ENCODE measurements at places on chromosomes 6 and 20. TPM values are rescaled to one million over a fixed set of nuclear protein-coding genes. Genes with fewer than 3 reads are reported as not detected.

Gene LY6G6D
- total RNA-seq: not detected

DNA sequence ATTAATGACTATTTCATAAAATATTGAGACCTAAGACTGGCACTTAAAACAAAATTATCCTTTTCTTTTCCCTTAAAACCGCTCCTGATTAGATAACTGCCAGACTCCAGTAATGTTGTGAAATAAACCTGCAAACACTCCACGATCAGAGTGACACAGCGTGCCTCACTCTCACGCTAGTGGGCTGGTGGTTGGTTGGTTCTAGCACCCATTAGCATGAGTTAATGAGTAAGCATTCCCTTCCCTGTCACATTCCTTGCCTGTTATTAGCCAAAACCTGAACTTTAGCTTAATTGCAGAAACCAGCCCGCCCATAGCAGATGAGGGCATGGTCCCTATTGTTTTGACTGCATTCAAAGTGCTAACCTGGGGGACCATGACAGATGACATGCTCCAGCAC is 193.4 kb downstream of the CD83 start:
- DNase-seq: no peak

GRCh38 chr20:49887251-49888211 is 27.8 kb downstream of the SPATA2 start:
- no peak for DNase-seq

DNA sequence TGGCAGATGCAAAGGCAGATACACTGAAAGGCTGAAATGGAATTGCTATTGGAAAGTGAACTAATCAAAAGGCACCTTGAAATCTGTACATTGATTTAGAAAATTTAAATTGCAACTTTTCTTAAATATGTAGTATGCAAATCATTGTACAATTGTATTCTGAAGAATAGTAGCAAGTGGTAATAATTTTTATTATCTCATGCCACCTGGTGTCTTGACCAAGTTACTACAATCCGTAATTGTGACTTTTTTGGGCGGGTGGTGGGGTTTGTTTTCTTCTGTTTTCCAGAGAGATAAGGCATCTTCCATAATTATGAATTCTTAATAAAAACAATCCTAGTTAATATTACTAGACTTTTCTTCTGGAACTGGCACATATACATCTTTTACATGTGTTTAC is 12.5 kb upstream of the BCKDHB start:
- no peak for DNase-seq

DNA sequence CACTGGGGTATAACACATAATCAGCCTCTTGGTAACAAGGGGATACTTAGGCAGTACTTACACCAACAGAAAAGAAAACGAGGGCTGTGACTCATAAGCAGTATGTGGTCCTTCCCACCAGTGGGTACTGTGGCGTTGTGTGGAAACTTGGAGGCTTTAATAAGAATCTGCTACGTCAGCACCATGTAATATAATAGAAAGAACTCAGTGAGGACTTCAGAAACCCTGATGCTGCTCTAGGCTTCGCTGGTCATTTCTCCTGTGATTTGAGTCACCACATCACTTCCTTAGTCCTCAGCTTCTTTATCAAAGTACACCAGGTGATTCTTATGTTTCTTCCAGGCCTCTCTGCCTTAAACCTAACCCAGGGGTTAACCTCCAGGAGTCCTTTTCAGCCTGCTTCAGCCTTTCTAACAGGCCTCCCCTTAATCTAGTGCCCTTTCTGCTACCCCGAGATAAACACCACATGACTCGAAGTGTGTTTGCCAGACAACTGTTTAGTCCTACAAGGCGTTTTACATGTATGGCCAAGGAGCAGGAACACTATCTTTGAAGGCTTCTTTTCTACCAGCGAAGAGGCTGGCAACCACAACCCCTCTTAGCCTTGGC is 68.5 kb downstream of the FYN start:
- no peak for DNase-seq
